ENCODE measurements at places on chromosomes 2 and 18.

- DNase-seq, result no peak
Measured at GRCh38 chr2:206531996-206532543, 88.7 kb downstream of the ADAM23 start.

DNA sequence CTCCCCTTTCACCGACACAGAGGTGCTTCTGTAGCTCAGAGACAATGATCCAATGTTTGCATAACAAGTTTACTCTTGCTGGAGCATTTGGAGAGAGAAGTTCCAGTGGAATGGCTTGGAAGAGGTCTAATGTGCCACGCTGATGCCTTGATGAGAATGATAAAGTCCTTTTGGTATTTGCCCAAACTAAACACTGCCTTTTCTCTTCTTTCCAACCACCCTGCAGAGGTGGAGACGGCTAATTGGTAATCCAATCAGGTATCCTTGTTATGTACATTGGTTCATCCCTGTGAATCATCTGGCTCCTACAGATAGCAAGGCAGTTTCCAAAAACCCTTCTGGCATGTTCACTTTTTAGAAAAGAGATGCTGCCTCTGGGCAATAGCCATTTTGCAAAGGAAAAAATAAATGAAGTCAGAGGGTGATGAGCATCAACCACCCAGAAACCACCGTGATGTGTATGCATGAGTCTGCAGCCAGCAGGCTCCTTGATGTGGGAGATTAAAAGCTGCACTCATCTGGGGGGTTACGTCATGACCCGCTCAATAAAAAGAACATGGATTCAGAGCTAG, 40.6 kb downstream of the KIAA2012 start:
- DNase-seq, result no peak

DNA sequence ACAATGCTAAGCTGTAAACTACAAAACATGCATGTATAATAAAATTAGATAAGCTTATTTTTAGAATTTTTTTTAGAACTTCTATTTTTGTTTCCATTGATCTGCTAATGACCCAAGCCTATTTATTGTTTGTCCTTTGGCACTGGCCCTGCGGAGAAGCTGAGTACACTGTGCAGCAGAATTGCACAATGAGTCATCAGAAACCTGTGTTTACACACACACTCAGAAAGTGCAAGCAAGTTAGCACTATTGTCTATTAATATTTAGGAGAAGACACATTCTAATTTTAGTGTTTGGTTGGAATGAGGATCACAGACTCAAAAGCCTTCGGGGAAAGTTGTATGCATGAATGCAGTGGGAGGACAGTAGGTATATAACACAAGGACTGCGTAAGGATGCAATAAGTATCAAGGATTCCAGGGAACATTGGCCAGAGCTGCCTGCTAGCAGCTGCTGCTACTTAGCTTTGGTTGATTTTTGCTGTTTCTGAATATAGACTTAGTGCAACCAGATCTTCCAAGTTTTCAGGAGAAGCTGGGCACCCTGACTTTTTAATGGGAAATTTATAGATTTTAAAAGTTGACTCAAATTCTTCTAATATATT, 128.2 kb downstream of the KCNH7 start:
- DNase-seq, result no peak

GRCh38 chr2:102069311-102069974, 73.1 kb upstream of the IL1R1 start:
- no peak for DNase-seq

- DNase-seq, result no peak
Measured at GRCh38 chr2:79960519-79960918, 344.0 kb downstream of the LRRTM1 start.

DNA sequence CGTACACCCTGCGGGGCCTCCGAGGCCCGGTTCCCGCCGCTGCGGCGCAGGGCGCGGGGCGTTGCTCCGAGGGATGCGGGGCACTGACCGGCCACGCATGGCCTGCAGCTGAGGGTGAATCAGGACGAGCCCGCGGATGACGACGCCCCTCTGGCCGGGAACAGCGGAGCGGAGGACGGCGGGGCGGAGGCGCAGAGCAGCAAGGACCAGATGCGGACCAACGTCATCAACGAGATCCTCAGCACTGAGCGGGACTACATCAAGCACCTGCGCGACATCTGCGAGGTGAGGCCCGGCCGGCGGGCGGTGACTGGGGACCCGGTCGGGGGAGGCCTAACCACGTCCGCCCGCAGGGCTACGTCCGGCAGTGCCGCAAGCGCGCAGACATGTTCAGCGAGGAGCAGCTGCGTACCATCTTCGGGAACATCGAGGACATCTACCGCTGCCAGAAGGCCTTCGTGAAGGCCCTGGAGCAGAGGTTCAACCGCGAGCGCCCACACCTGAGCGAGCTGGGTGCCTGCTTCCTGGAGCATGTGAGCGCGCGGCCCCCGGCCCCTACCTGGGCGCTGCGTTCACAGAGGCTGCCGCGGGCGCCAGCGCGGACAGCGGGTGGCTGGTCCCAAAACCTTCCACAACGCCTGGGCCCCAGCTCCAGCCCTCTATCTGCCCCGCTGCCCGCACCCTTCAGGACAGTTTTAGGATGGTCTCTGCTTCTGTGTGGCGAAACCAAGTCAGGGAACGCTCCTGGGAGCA, 53.2 kb downstream of the FAM168B start:
- no peak for DNase-seq

GRCh38 chr2:8258406-8258805, 423.4 kb upstream of the ID2 start:
- no peak for DNase-seq

GRCh38 chr18:12828116-12829051, 55.7 kb downstream of the PTPN2 start:
- no peak for DNase-seq

GRCh38 chr2:240137596-240138253, 1.6 kb upstream of the COPS9 start:
- no peak for DNase-seq

- no peak for DNase-seq
Measured at GRCh38 chr2:45748239-45748638, 96.8 kb downstream of the PRKCE start.

DNA sequence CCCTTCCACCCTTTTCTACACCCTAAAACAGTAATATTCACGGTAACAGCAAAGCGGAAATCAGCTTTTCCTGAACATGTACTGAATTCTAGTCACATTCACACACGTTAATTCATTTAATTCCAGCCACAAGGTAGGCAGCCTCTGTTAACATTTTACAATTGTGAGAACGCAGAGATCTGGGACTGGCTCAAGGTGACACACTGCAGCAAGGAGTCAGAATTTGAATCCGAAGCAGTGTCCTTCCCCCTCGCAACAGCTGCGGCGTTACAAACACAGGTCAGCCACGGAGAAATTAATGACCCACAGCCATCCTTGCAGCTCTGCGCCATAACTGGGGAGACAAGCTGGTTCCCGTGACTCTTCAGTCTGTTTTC, 818 bp upstream of the SLC20A1 start:
- DNase-seq, result no peak

DNA sequence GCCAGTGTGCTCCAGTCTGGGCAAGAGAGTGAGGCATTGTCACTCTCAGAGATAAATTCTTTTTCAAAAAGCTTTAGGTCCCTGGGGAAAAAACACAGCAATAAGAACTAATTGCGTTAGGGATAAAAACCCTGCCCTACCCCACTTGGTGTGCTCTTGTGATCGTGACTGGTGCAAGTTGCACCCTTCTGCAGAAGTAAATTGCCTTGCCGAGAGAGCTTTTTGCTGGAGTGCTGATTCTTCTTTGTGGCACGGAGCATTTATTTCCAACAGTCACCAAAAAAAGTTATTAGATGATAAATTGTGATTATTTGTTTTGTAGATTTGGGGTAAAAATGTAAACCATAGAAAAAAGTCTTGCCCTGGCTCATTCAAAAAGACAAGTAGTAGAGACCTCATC, 12.3 kb upstream of the GPR55 start:
- DNase-seq, result no peak

DNA sequence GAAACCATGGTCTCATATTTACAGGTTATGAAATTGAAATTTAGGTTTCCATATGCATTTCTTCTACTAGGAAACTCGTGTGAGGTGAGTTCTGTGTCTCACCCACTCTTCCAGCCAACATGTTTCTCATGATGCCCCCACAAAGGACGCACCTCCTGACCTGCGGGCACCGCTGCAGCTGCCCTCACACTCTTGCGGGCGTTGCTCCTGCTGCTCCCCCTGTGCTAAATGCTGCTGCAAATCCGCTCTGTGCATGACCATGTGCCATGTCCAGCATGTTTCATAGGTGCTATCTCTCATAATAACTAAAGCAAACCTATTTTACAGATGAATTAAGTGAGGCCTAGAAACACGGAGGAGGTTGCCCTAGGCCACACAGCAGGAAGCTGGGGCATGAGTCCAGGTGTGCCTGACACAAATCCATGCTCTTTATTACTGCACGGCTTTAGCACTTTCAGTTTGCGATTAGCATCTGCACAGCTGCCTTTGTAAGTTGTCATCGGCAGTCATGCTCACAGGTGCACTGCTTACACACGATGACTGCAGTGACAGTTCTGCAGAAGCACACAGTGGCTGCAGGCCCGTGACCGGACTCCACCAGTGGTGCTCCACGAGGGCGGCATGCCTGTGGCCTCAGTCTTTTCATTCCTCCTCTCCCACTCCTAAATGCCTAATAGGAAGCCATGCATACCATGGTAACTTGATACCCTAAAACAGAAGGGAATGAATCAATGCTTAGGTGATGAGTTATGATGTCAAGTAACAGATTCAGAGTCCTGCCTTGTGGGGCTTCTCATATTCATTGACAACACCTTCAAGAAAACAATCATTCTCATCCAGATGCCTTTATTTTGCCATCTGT, 14.9 kb upstream of the GALR1 start:
- DNase-seq, result no peak

DNA sequence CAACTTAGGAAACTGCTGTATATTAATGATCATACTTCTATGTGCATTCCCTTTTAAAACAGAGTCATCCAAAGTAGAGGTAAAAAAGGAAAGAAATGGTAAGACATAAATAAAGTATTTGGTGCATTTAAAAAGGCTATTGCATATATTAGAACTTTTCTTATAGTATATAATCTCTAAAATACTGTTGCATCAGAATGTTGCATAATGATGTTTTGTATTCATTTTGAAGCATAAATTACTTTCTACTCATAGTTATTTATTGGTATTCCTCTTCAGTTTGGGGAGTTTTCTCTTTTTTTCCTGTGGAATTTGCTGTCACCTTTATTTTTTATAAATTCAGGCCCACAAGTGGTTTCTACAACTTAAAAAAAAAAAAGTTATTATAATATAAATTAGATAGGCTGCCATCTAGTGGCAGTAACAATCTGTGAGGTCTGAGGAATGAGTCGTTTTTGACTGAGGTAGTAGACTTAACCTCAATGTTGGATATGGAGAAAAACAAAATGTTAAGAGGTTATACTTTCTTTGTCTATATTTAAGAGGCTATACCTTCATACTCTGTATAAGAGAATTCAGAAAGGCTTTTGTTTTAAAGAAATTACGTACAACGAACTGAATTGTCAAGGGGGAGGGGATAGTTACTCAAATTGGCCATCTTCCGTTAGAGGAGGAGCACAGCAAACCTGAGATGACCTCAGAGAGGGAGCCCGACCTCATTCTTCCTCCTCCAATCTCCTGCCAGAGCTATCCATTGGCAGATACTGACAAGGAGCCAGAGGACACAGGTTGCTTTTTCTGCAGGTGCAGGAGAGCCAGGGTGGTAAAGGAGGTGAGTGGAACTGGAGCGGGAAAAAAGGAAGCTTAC, 23.8 kb downstream of the ANKAR start:
- peak; percentile 50 for DNase-seq

DNA sequence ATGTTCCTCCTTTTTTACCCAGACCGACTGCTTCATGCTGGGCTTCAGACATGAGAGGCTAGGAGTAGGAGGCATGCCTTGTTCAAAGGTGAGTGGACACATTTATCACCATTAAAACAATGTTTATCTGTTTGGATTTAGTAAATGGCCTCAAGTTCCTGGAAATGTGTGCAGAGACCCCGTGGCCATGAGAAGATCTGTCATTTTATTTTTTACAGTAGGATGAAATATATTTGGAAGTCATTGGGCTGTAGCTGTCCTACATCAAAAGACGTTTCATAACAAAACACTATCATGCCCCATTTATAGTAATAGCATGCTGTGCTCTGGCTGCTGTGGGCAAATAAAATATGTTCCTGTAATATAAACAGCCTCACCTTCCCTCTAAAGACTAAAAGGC, 403.9 kb upstream of the TNP1 start:
- no peak for DNase-seq

GRCh38 chr2:129205766-129206165, 773.7 kb upstream of the RAB6C start:
- no peak for DNase-seq

DNA sequence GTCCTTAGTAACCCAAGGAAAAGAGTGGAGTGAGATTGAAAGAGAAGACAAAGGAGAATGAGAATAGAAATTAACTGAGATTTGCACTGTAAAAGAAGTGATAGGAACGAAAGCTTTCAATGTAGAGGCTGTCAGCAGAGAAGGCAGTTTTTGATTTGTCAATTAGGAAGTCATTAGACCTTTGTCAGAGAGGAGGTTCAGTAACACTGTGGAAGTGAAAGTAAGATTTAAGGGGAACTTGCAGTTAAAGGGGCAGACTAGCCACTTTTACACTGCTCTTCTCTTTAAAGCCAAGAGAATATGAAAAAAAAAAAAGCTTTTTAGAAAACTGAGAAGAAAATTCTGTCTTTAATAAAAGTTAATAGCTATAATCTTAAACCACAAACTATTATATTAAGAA, 11.5 kb upstream of the KYNU start:
- DNase-seq, result no peak

GRCh38 chr2:84022810-84023431, 436.2 kb downstream of the SUCLG1 start:
- no peak for DNase-seq

GRCh38 chr18:3919396-3920061, 469.6 kb downstream of the TGIF1 start:
- no peak for DNase-seq

DNA sequence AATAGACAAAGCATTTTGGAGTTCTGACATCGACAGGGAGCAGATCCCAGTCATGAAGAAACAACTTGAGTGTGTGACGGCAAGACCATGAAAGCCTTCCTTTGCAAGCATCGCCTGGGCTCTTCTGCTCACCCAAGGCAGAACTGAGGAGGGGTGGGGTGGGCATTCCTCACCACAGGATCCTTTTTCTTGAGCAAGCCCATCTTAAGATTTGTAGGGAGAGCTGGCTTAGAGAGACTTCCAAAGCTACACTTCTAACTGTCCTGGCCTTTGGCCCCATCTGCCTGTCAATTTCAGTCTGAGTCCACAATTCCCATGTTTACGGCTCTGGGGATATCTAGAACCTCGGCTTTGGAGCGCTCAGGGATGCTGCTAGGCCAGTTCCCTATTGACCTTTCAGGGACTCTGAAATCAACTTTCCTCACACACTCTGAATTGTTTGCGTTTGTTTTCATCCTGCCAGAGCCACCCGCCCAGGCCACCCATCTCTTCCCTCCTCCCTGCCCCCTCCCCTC, 3.7 kb downstream of the KLHL14 start:
- DNase-seq, result no peak
